ENCODE measurements at places on chromosomes 6 and 20.

DNA sequence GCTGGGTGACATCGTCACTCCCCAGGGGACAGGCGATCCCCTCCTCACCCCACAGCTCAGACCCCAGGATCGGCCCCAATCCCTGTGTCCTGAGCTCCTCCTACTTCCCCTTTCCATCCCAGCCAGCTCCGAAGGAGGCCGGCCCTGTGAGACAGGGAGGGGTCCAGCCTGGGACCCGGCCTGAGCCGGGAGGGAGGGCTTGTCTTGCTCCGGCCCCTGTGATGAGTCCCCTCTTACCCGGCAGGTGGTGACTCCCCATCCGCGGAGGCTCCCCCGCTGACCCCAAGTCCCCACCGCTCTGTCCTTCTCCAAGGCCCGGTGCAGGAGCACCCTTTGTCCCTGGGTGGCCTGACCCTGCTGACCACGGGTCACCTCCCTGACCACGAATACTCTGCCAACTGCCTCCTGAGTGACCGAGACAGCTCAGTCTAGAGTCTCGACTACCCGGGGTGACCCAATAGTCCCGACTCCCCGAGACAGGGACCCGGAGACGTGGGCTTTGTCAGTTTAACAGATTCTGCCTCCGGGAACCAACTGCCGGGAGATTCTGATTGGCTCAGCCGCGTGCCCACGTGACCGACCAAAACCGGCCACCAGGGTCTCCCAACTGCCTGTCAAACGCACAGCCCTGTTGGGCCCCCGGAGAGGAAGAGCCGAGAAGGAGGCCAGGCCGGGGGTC is 187.4 kb upstream of the PROKR2 start:
- peak; percentile 69 for DNase-seq

GRCh38 chr6:168364793-168365421 is 45.3 kb upstream of the DACT2 start:
- no peak for DNase-seq

DNA sequence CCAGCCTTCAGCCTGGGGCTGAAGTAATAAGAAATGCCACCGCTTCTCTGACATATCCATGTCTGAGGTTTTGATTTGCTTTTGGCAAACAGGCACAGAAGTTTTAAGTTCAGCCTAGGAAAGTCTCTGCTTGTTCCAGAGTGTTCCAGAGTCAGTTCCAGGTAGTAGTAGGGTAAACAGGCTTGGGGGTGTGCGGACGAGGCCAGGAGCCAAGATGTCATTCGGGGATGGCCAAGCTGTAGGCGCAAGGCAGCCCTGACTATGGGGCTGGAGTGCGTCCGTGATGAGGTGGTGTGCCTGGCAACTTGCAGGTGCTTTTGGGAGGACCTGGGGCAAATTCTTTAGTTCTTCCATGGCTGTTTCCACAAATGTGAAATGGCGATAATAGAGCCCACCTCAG is 60.3 kb downstream of the IRF4 start:
- DNase-seq: no peak

DNA sequence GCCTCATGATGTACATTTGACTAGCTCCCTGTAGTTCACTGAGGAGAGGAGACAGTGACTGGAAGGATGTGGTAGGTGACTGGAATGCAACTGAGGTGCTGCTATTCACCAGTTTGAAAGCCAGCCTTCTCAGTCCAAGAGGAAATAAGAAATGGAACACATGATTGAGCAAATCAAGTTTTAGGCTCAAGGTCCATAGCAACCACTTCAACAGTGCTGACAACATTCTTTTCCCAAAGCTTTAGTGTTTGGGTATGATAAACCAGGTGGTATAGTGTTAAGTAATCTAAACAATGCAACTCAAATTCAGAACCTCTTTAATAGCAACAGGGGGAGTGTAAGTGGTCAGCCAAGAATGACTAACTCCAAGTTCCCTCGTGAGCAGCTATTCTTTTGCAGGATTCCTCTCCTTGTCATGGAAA is 9.2 kb downstream of the ZHX3 start:
- no peak for DNase-seq

DNA sequence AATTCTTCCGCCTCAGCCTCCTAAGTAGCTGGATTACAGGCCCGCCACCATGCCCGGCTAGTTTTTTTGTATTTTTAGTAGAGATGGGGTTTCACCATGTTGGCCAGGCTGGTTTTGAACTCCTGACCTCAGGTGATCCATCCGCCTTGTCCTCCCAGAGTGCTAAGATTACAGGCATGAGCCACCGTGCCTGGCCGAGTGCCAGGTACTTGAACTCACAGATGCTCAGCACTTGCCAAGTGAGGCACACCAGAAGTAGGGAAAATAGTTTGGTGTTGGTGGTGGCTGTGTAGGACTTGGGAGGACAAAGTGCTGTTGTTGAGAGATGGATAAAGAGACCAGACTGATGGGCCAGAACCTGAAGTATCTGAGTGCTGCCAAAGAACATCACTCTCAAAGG is 40.0 kb upstream of the MBOAT1 start:
- no peak for DNase-seq

- DNase-seq: no peak
These were observed 8.7 kb downstream of the SLC17A5 start for GRCh38 chr6:73644941-73645591.

- DNase-seq: no peak
These were observed 76.4 kb downstream of the EYA2 start for GRCh38 chr20:46970937-46971630.

GRCh38 chr20:48698507-48699267 is 129.1 kb downstream of the PREX1 start:
- DNase-seq: no peak

DNA sequence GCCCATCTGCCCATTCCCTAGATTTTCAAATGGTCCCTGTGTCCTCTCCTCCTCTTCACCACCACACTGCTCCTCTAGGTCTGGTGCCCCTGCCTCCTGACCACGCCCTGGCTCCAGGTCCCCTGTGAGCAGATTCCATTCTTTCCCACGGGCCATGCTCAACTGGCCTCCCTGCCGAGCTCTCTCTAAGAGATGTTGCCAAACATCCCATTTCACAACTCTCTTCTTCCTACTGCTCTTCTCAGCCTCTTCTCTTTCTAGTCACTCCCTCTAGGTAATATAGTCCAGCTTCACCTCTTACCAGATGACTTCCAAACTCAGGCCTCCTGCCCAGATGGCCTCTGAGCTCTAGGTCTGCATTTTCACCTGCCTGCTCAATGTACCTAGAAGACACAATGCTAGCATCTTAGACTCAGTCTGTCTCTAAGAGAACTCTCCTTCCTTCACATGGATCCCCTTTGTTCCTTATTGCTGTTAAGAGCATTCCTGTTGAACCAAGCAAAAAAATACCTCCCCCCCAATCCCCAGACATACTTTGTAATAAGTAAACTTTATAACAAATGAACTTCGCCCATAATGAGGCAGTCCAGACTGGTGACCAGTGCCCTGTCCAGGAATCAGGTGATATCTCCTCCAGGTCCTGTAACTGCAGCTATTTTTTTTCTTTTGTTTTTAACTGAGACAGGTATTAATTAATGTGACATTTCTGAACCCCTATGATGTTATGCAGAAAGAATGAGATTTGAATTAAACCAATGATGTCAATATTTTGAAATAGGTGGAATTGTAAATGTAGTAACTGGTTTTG is 79.0 kb downstream of the LYRM4 start:
- no peak for DNase-seq

GRCh38 chr20:16378712-16379370 is 194.4 kb downstream of the KIF16B start:
- no peak for DNase-seq

- DNase-seq: no peak
These were observed 159.6 kb downstream of the MTHFD1L start for GRCh38 chr6:151025076-151025475.

DNA sequence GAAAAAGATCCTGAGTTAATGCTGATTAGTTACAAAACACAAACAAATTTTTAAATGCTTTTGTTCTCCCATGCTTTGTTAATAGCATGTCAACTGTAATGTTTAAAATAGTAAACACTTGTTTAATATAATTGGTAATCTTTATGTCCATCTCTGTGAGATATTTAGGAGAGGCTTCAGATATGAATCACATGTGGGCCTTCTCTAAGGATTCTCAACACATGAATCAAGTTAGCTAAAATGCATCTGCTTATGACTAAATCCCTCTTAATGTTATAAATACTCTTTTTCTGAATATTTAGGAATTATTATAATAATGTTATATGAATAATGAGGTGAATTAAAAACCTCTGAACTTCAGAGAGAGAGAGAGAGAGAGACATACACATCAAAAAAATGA is 345.9 kb upstream of the MANEA start:
- DNase-seq: no peak

GRCh38 chr6:75300531-75300855 is 15.9 kb upstream of the TMEM30A start:
- DNase-seq: no peak

DNA sequence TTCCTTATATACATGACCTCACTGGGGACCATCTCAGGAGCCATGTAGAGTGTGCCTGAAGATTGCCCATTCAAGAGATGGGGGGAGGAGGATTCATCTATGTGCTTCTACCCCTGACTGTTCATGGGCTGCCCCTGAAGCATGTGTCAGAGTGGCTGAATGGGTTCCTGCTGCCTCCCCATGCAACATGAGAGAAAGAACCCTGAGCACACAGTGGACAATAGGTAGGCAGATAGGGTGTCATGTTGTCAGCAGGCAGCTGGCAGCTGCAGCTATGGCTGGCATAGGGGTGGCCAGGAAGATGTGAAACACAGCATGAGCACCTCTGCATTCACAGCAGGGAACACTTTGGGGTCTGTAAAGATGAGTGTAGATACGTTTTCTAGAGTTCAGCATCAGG is 208.4 kb upstream of the CNR1 start:
- no peak for DNase-seq

GRCh38 chr6:28643017-28643740 is 117.5 kb downstream of the GPX5 start:
- DNase-seq: no peak

All from adrenal gland (tissue), 19 donors.